Fibroblast of skin of scalp (primary cell): ENCODE measurements at places on chromosomes 6 and 20.
A peak's percentile ranks its signal among the peaks of the same experiment; 100 is the strongest.

- DNase-seq = no peak
Measured at GRCh38 chr20:25061103-25061799, 3.3 kb upstream of the ACSS1 start.

GRCh38 chr6:147869201-147869600 is 360.7 kb downstream of the SAMD5 start:
- no peak for DNase-seq

DNA sequence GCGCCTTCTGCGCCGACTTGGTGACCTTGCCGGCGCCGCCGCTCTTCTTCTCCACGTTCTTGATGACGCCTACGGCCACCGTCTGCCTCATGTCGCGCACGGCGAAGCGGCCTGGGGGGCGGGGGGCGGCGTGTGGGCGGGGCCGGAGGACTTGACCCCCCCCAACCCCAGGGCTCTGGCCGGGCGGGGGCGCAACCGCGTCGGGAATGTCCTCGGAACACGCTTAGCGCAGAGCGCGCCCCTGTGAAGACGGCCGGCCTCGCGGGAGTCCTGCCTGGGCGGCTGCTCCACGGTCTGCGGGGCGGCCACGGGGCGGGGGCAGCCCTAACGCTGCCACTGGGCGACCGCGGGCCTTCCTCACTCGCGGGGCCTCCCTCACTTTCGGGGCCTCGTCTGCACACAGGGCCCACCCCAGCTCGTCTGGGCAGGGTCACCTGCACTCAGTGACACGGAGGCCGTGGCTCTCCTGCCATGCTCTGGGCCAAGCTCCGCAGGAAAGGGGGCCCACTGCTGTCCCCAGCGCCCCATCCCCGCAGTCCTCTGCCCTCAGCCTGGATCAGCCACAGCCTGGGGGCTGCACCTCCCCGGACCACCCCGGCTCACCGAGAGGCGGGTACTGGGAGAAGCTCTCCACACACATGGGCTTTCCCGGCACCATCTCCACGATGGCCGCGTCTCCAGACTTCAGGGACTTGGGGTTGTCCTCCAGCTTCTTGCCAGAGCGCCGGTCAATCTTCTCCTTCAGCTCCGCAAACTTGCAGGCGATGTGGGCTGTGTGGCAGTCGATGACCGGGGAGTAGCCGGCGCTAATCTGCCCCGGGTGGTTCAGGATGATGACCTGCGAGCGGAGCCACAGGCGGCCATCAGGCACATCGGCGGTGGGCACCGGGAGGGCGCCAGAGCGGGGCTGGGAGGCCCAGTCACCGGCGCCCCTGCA is 10.3 kb downstream of the EEF1A2 start:
- DNase-seq = no peak

- DNase-seq = peak; percentile 62
Measured at GRCh38 chr6:116087437-116088027, 13.1 kb upstream of the NT5DC1 start.

- peak; percentile 31 for DNase-seq
Measured at GRCh38 chr6:33008944-33009861, at the start of gene HLA-DOA. TSS of gene HLA-DOA (minus strand) at chr6:33009591.

DNA sequence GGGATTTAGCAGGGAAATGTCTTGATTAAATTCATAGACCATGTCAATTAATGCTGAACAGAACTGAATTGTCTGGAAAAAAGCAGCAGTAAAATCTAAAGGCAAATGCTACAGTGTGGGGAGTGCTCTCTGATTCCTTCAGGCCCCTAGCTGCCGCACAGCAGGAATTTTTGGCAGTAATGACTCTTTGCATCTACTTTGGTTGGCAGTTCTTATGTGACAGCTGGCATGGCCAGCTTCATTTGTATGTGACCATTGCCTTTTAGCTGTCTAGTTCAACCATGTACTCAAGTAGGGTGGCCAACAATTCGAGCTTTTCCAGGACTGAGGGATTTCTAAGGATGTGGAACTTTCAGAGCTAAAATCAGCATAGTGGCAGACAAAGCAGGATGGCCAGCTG is 499.1 kb upstream of the MAN1A1 start:
- no peak for DNase-seq

GRCh38 chr6:28489366-28490204 is 26.0 kb downstream of the GPX6 start:
- peak; percentile 78 for DNase-seq
